ENCODE measurements at places on chromosomes 16 and 17. TPM values are rescaled to one million over a fixed set of nuclear protein-coding genes. Genes with fewer than 3 reads are reported as not detected.

GRCh38 chr16:77967054-77967904, 55.1 kb upstream of the CLEC3A start:
- DNase-seq: no peak
- H3K27me3 ChIP-seq: no peaks in the 10 kb centered on the region
- no peaks in the 10 kb centered on the region for H3K36me3 ChIP-seq
- H3K4me1 ChIP-seq: no peaks in the 10 kb centered on the region
- no peak overlapping the region for H3K4me3 ChIP-seq
- H3K27ac ChIP-seq: no peak overlapping the region

DNA sequence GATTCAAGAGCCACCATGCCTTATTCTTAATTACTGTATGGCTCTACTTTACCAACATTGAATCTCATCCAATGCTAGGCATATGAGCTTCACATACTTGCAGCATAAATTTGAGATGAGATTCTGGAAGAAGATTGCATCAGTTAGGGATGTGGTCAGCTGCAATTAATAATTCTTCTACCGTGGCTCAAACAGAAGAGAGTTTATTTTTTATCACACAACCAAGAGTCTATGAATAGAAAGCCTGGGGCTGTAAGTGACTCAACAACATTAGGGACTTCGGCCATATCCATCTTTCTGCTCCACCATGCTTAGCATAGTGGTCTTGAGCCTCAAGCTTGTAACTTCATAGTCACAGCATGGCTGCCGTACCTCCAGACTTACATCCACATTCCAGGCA, 179.4 kb upstream of the IRX6 start:
- no peak for DNase-seq
- no peak overlapping the region for H3K27ac ChIP-seq
- no peak overlapping the region for H3K4me3 ChIP-seq
- H3K27me3 ChIP-seq: no peaks in the 10 kb centered on the region

GRCh38 chr17:76017481-76018339, 9.4 kb downstream of the EVPL start:
- H3K4me1 ChIP-seq: peaks cover 8% of the 10 kb centered on the region
- no peaks in the 10 kb centered on the region for H3K36me3 ChIP-seq
- H3K27me3 ChIP-seq: no peaks in the 10 kb centered on the region
- H3K27ac ChIP-seq: no peak overlapping the region
- H3K4me3 ChIP-seq: no peak overlapping the region

ZACN gene
- not detected for total RNA-seq

Measured in CD4-positive, alpha-beta memory T cell (primary cell).